ENCODE measurements at places on chromosomes 6 and 20. TPM values are rescaled to one million over a fixed set of nuclear protein-coding genes. Genes with fewer than 3 reads are reported as not detected.

The GMPR gene
- 32.8 TPM for total RNA-seq

DNA sequence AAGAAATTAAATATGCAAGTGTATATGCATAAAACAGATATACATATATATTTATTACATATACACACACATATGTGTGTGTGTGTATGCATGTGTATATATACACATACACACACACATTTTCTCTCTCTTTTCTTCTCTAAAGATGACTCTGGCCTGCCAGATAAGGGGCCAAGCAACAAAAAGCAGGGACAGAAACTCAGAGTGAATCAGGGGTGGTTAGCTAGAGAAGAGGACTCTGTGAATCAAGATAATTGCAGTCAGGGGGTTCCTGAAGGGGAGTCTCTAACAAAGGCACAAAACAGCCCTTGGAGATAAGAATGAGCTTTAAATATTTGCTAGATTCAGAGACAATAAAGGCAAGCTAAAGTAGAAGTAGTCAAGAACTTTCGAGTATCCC lies 650.5 kb downstream of the UTRN start:
- no peak for DNase-seq

The SCRT2 gene
- not detected for total RNA-seq

DNA sequence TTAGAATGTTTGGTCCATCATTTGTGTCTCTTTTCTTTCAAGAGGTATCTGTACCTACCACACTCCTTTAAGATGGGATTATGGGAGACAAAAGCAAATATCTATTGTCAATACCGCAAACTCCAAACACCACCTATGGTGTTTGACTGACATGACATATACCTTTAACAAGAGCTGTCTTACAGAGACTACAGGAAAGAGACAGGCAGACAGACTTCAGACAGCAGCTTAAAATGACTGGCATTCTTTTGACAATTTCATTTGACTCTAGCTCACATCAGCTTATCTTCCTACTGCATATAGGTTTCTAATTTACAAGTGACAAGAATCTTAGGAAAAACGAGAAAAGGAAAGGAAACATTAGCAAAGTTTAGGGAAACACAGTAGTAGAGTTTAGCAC lies 256.0 kb upstream of the TFAP2D start:
- DNase-seq: no peak

- DNase-seq: no peak
These were observed 921.8 kb upstream of the EPHA7 start for GRCh38 chr6:94341173-94341572.

GRCh38 chr20:15675061-15675514 lies 898.2 kb downstream of the KIF16B start:
- DNase-seq: no peak

GRCh38 chr6:84681693-84682326 lies 82.6 kb downstream of the TBX18 start:
- DNase-seq: no peak

GRCh38 chr20:4344670-4345069 lies 329.3 kb upstream of the RNF24 start:
- DNase-seq: no peak

DNA sequence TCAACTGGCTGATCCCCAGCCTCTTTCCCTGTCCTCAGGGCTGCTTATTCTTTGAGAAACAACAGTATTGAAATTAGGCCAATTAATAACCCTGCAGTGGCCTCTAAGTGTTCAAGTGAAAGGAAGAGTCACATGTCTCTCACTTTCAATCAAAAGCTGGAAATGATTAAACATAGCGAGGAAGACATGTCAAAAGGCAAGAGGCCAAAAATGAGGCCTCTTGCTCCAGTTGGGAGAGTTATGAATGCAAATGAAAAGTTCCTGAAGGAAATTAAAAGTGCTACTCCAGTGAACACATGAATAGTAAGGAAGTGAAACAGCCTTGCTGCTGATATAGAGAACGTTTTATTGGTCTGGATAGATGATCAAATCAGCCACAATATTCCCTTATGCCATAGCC lies 131.5 kb downstream of the MACROD2 start:
- DNase-seq: no peak

Measured in esophagus muscularis mucosa (tissue), 4 donors.